CD4-positive, alpha-beta T cell (primary cell): ENCODE measurements at places on chromosomes 4 and X.

DNA sequence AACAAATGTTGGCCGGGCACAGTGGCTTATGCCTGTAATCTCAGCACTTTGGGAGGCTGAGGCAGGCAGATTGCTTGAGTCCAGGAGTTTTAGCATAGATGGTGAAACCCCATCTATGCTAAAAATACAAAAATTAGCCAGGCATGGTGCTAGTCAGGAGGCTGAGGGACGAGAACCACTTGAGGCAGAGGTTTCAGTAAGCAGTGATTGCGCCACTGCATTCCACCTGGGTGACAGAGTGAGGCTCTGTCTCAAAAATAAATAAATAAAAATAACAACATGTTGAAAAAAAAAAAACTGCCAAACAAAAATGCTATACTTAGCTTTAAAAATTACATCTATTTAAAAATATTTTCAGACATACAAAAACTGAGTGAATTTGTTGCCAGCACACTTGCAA is 374.2 kb upstream of the SMIM31 start:
- DNase-seq, result no peak

DNA sequence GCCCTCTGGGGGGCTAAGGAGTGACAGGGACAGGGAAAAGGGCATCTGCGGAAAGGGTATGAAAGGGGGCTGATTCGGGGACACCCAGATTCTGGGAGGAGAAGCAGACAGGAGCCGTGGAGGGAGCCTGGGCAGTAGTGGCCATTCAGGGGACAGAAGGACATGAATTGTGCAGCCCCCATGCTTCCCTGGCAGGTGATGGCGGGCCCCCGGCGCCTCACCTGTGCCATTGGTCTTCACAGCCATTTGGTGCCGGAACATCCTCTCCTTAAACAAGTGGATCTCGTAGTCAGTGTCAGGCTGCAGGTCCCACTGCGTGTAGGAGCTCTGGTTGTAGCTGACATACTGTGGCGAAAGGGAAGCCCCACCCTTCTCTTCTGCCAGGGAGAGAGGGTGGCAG is 21.9 kb downstream of the L1CAM start:
- no peak for DNase-seq

DNA sequence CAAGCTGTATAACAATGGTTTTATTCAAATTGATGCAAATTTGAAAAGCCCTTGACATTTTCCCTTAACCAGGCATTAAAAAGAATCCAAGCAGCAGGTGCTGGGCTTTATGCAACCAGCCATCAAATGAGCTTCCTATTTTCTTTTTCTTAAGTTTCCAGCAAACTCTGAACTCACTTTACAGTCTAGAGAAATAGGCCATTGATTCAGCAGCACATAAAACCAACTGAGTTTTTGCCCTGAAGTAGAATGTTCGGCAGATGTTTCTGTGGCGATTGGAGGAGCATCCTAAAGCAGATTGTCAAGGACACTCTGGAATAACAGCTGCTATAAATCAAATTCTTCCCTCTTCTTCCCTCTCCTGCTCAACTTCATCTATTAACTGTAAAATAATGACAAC is 582.8 kb upstream of the CPEB2 start:
- DNase-seq, result no peak

DNA sequence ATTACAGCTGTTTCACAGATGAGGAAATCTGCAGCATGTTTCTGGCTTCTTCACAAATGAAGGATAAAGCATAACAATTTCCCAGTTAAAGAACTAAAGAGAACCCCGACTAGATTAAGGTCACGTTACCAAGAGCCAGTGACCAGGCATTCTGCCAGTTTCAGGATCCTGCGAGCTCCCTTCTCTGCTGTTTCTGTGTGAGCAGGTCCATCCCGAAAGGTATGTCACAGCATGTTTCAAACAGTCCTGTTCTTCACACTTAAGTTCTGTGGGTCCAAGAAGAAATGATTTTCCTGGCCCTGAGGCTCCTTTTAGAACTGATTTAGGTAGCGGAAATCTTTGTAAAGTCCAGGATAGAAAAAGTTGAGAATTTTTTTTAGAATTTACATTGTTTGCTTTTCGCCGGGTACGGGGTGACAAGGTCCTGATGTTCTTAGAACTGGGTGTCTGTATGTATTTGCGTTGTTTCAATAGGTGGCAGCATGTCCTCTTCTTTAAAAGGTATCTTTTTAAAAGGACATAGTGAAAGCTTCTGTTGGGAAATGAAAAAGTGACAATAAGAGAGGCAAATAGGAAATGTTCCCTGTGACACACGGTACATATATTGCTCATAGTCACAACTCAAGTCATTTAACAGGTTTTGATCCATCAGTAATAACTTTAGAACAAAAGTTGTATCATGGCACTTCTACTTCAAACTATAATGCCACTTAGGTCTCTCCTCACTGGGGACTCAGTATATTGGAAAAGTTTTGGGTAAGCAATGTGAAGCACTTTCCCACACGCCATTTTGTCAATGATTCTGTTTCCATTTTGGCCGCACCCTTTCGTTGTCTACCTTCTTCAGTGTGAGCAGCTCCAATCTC is 18.4 kb downstream of the IL21 start:
- DNase-seq, result no peak

DNA sequence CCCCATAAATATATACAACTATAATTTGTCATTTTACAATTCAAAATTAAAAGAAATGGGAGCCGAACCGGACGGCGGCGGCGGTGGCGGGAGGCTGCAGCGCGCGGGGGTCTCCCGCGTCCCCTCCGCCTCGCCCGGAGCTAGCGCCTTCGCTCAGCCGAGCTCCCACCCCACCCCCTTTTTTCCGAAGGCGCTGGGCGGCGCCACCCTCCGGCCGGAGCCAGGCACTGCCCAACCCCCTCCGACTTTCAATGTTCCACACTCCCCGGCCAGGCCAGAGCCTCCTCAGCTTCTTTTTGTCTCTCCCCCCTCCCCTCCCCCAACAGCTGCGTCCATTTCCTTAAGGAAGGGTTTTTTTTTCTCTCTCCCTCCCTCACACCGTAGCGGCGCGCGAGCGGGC is 214.1 kb upstream of the GEMIN8 start:
- no peak for DNase-seq

GRCh38 chr4:26326791-26327190 is 6.0 kb downstream of the RBPJ start:
- DNase-seq, result no peak

DNA sequence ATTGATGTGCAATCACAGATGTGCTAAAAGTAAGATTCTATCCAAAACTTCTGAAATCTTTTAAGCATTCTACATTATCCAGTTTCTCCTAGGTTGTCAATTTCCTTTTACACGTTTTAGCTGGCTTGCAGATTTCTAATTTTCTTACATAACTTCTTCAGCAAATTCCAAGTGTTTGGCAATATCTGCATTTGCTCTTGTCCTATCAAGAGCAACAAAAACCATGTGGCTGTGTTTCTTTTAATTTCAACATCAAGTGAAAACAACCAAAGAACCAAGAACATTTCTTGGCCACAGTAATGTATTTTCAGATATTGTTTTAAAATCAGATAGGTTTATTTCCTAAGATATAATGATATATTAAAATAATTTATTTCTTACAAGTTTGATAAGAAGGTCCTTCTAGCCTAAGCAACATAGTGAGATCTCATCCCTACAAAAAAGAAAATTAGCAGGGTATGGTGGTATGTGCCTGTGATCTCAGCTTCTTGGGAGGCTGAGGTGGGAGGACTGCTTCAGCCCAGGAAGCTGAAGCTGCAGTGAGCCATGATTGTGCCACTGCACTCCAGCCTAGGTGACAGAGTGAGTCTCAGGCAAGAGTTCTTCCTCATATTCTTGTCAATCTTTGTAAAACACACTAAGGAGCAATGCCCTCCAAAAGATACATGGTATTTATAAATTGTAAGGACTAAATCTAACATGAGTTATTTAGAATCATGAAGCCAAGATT is 131.4 kb upstream of the NAP1L5 start:
- DNase-seq, result no peak

- DNase-seq, result no peak
Measured at GRCh38 chr4:54085284-54085683, 14.7 kb upstream of the GSX2 start.

GRCh38 chr4:181802207-181802606 is 441.0 kb upstream of the TENM3 start:
- no peak for DNase-seq

GRCh38 chr4:113407409-113407808 is 354.1 kb downstream of the CAMK2D start:
- DNase-seq, result no peak

GRCh38 chr4:4494882-4495281 is 47.0 kb downstream of the STX18 start:
- DNase-seq, result no peak

DNA sequence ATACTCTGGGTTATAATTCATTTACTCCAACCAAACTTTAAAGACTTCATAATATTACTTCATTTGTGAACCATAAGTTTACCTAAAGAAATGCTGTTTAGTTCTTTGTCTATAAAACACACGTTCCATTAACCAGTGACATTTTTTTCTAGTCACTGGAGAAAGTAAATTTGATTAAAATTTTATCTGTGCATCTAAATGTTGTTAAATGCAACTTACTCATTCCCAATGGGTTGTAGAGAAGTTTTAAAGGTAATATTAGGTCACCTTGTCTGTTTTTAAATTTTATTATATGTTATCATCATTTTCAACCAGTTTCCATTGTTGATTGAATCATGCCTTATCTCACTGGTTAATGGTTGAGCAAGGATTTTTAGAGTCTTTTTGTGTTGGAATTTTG is 401.4 kb downstream of the CCSER1 start:
- DNase-seq, result no peak

DNA sequence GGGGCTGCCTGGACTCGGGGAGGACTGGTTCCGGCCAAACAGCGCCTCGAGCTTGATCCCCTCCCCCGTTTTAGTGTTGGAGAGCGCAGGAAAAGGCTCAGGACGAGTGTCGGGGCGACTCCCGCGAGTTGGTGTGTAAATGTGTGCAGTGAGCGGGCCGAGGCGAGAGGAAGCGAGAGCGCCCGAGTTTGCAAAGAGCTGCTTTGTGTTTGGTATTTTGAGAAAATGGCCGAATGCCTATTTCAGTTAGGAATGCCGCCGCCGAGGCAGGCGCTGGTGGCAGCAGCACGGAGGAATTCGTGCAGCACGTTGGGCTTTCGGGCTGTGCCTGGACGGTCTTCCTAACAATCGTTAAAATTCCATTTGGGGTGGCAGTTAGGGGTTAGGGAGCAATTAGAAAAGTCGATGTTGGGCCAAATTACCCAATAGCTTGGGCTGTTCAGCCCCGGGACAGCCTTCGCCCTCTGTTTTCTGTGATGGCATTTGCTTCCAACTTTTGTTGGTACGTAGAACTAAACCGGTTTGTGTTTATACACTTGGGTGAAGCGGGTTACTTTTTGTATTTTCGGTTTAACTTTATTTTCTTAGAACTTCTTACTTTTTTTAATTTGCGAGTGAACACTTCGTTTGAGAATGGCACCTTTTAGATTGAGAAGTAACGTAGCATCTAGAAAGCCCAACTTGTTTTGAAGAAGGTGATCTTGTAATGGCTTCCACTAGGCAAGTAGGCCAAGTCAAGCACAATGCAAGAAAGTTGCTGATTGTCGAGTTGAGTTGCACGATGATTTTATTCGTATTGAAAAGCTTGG is 1.6 kb downstream of the REST start:
- peak; percentile 57 for DNase-seq

- DNase-seq, result no peak
Measured at GRCh38 chr4:52144372-52144771, 93.3 kb downstream of the SPATA18 start.
